ENCODE measurements at places on chromosomes 2 and 18.

- no peak for DNase-seq
These were observed 29.6 kb downstream of the CELF4 start for GRCh38 chr18:37535968-37536367.

GRCh38 chr2:157901325-157901724 lies 25.2 kb upstream of the ACVR1 start:
- no peak for DNase-seq

GRCh38 chr2:9249020-9249800 lies 42.6 kb downstream of the ASAP2 start:
- DNase-seq: no peak

DNA sequence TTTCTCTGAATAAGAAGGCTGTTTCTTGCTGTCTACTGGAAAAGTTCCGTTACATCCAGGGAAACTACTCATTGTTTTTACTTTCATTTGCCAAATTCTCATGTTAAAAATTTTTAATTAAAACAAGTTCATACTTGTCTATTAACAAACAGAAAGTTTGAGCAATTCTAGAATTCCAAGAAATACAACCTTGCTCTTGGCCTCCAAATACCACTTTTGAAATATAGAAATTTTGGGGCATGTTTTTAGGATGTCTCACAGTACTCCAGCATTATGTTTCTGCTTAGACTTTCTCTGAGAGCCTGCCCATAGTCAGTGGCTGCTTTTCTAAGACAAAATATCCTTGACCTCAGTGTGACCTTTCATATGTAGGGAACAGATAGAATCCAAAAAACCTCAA lies 228.7 kb upstream of the RND3 start:
- DNase-seq: no peak

GRCh38 chr18:9988665-9989064 lies 74.8 kb downstream of the VAPA start:
- no peak for DNase-seq

DNA sequence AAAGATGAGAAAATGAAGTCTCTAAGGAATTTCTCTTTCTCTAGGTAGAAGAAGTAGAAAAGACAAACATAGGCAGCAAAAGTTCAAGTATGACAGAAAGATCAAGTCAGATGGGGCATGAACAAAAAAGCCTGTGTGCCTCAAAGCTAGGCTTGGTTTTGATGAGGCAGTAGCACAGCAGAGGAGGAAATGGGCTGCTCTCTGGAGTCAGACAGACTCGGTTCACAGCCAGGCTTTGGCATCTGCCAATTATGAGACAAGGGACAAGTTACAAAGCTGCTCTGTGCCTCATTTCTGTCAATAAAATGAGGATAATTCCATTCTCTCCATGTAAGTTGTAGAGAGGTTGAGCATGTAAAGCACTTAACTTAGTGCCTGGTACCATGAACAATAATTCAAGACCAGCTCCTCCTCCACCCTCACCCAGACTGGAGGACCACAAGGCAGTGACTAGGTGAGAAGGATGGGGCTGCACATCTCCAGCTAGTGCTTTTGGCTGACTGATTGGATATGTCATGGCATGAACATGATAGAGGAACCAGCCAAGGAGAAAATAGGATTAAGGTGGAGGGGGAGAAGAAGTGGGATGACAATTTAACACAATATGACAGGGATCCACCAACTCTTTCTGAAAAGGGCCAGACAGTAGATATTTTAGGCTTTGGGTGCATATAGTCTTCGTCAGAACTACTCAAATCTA lies 84.6 kb downstream of the TMEM163 start:
- no peak for DNase-seq

- no peak for DNase-seq
These were observed 56.1 kb upstream of the TANK start for GRCh38 chr2:161104054-161104553.

GRCh38 chr2:127097471-127097765 lies 9.5 kb downstream of the BIN1 start:
- no peak for DNase-seq

- DNase-seq: no peak
These were observed 215.6 kb upstream of the TNP1 start for GRCh38 chr2:217075268-217076057.

DNA sequence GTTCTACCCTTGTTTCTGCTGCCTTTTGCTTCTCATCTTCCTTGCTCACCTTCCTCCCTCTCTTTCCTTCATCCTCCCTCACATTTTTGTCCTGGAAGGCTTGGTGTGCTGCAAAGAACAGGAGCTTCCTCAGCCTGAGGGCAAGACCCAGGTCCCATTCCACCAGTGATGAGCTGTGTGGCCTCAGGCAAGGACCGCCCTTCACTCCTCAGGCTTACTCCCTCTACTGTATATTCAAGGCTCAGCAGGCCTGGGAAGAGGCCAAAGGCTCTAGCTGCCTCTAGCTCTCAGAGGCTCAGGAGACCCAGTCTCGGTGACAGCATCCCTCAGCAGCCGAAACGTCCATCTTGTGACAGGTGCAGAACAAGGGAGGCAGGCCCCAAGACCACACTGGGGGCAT lies 97.5 kb downstream of the MRO start:
- DNase-seq: no peak

GRCh38 chr18:53947092-53947640 lies 277.3 kb downstream of the MBD2 start:
- no peak for DNase-seq

GRCh38 chr2:237485304-237485703 lies 1.7 kb upstream of the MLPH start:
- DNase-seq: no peak

DNA sequence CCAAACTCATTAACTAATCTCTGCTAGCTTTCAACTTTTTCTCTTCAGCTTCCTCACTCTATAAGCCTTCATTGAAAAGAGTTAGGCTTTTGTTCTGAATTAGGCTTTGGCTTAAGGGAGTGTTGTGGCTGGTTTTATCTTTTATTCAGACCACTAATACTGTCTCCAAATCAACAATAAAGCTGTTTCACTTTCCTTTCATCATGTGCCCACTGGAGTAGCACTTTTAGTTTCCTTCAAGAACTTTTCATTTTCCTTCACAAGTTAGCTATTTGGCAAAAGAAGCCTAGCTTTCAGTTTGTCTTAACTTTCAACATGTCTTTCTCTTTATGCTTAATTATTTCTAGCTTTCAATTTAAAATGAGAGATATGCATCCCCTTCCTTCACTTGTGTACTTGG lies 271.7 kb upstream of the FSIP2 start:
- no peak for DNase-seq

GRCh38 chr2:241313543-241314095 lies 1.9 kb downstream of the HDLBP start:
- DNase-seq: no peak

DNA sequence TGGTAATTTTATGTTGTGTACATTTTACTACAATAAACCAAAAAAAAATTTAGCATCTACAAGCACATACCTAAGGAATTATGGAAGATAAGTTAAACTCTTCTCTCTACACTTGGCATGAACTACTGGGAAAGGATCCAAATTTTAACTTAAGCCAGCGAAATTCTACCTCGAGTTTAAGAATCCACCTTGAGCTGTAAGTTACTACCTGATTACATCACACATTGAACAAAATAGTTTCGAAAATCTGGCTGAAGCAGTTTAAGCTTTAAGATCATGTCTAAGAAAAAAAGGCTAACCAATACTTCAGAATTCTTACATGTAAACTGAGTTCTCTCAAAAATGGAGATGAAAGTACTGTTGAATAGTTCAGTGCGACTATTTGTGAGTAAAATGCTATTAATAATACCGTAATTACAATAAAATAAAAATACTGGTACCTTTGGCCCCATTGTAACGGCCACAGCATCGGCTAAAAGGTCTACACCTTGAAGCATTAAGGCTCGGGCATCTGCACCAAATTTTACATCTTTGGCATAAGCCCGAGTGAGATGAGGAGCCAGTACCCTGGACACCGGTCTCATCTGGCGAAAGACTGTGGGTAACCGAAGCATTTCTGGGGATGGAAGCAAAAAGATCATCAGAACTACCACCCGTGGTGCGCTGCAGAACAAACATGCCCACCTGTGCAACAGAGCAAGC lies 1.3 kb downstream of the HSPD1 start:
- DNase-seq: no peak

DNA sequence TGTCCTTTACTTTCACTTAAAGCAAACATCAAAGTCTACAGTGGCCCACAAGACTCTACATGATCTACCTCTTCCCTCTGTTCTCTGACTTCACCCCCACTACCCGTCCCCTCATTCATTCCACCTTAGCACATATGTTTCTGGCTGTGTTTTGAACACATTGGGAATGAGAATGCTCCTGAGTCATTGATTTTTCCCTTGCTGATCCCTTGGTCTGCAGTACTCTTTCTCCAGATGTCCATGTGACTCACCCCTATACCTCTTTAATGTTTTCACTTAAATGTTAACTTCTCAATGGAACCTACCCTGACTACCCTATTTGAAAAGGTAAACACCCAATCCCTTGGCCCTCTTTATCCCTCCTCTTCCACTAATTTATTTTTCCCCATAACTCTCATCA lies 30.7 kb upstream of the FRZB start:
- DNase-seq: no peak

DNA sequence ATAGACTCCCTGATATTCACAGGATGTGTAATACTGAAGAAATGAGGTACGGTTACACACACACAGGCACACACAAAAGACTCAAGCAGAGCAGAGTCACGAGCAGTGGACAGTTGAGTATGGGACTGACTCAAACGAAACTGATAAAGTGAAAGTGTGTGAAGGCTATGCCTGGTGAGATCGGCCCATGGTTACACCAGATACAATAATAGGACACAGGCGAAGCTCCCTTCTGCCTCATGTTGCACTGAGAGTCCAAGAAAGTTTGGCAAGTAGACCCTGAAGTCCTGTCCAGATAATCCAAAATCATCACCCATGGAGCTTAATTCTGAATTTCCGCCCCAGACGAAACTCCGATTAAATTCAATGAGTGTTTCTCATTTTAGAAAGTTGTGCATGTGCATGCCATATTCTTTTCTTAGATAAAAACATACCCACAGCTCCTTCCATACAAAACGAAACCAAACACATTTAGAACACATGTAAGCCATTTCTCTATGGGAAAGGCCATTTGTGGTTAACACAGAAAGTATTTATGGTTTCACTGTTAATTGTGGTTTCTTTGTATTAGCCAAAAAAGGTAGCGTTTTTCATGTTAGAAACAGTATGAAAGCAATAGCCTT lies 567.6 kb downstream of the PLCL1 start:
- no peak for DNase-seq

- DNase-seq: peak; percentile 75
These were observed 601.0 kb downstream of the SLC4A3 start for GRCh38 chr2:220228310-220229006.

DNA sequence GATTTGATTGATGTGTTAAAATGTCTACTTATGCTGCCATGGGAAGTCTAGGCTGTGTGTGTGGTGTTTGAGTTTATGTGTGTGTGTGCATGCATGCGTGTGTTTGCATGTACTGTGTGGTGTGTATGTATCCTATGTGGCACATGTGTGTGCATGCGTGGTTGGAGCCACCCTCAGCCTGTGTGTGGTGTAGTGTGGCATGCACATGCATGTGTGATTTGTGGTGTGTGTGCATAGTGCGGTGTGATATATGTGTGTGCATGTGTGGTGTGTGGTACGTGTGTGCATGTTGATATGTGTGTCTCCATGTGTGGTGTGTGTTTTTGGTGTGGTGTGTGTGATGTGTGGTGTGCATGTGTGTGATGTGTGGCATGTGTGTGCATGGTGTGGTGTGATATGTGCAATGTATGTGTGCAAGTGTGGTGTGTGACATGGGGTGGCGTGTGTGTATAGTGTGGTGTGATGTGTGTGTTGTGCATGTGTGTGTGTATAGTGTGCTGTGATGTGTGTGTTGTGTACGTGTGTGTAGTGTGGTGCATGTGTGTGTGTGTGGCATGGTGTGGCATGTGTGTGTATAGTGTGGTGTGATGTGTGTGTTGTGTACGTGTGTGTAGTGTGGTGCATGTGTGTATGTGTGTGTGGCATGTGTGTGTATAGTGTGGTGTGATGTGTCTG lies 66.6 kb upstream of the HDAC4 start:
- no peak for DNase-seq

DNA sequence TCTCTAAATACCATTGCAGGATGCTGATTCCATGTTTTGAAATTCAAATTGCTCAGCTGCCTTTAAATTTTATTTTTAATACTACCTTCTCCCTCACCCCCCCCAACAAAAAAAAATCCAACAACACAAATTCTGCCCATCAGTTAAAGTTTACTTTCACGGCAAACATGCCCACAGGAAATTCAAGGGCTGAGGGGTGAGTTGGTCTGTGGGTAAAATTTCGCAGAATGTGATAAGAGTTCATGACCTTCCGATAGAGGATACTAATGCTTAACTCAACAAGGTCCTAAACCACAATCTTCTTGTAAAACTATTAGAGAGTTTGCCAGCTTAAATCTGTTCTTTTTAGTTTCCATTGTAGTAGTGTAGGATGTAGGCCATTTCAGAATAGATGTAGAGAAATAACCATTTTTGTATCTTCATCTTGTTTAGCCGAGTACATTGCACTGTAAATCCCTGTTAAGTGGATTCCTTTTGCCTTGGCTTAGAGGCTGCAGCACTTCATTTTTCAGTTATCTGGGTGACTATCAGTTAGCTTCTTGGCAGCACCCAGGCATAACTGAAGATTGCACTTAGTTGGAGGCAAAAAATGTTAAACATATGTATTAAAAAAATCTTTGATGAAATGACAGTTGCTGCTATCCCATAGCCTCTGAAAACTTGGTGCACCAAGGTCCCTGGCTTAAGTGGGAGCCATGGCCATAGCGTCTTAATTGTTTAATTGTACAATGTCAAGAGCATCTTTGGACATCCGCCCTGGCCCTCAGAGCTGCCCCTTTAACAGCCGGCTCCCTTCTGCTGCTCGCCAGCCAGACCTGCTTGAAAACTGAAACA lies 232.3 kb downstream of the HAUS1 start:
- DNase-seq: no peak

GRCh38 chr2:240713928-240714746 lies 22.5 kb downstream of the AQP12A start:
- no peak for DNase-seq

DNA sequence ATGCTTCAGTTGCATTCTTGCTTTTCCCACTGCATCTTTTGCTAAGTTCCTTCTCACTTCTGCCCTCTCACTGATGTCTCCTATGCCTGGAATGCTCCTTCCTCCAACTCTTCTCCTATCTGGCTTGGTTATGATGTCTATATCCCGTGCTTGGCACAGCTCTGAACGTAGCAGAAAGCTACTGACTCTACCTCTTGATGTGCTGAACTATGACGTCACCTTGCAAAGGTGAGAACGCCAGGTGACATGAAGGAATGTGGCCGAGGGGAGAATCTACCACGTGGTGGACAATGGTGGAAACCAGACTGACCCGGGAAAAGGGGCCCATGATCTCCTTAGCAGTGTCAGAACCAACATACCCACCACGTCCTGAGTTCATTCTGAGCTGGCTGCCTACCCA lies 209.7 kb downstream of the SH3BP4 start:
- no peak for DNase-seq
